Naive thymus-derived CD4-positive, alpha-beta T cell (primary cell): ENCODE measurements at places on chromosomes 1 and 21. TPM values are rescaled to one million over a fixed set of nuclear protein-coding genes. Genes with fewer than 3 reads are reported as not detected.

DNA sequence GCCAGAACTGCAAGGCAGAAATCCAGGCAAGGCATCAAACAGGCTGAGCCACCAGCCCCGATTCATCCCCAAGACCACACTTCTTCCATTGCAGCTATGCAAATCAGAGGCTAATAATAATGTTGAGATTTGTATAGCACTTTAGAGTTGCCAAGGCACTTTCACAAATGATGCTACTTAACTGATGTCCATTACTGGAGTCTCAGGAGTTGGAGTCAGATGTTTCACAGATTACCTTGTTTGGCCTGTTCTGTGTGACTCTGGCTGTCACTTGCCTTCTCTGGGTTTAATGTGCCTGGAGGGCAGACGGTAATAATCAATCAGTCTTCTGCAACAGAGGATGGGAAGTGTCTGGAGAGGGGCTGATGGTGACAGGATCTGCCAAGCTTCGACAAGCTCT is 40.8 kb upstream of the MPZL1 start:
- DNase-seq: no peak

DNA sequence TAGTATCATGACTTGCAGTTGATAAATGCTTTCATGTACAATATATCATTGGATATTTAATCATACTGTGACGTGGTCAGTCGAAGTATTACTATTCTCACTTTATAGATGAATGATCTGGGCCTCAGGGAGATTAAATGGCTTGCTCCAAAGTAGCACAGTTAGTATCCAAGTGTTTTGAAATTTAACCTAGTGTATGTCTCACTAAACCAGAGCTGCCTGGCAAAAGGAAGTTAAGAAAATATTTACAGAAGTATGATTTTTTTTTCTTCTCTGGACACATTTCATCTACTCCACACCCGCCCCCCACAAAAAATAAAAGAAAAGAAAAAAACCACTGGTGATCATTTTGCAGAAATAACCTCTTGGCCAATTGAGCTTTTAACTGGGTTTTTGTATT is 71.9 kb upstream of the CXADR start:
- no peak for DNase-seq

The CR1 gene
- 0.19 TPM in 1 of 2 replicates, not detected in the other for total RNA-seq

DNA sequence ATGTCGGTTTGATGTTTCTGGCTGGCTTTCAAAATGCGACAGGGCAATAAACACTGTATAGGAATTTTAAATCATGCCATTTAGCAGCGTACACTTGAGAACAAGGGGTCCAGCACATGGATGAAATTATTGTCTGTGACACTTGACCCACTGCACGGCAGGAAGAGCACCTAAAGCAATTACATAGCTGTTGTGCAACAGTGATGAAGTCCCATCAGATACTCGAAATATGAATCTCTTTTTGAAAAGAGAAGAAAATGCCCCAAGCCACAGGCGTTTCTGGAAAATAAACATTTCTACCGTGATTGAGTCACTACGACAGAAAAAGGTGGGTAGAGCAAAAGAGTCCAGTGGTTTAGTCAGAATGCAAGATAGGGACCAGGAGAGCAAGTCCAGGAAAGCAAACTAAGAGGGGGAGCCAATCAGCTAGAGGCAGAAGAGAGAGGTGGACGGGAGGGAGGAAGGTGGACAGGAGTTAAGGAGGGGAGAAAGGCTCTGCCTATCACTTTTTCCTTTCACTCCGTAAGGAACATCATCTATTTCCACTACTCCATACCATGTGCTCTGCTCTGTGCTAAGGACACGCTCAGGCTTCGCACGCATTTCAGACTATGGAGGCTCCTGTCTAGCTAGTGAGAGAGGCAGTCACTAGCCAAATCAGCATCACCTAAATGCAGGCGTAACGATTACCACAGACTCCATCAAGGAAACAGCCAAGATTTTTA is 6.4 kb downstream of the DSCAM start:
- DNase-seq: no peak

The SLC30A1 gene
- 11.3 and 12.1 TPM in 2 replicates for total RNA-seq
